ENCODE measurements at places on chromosomes 7 and 10.

- DNase-seq: no peak
Measured at GRCh38 chr7:3825491-3825890, 524.4 kb downstream of the SDK1 start.

DNA sequence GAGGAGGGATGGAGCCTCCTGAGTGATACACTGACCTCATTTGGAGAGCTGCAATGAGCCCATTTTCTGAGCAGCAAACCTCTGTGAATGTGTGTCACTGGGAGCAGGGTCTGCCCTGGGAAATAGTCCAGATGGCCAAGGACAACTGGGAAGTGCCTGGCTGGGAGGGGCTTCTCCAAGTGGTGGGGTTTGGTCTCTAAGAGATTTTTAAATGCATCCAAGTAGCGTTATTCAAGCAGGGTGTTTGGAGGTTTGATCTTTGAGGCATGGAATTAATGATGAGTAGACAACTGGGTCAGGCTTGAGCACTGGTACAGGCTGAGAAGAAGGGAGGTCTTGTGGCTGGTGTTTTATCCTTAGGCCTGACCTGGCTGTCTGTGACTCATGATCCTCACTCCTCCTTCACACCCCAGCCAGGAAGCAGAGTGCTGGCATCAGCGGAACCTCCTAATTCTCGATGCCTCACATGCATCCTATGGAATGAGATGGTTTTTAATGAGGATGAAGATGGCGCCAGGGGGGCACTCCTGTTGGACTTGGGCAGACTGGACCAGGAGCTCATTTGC is 3.3 kb downstream of the GOLGA7B start:
- DNase-seq: no peak

DNA sequence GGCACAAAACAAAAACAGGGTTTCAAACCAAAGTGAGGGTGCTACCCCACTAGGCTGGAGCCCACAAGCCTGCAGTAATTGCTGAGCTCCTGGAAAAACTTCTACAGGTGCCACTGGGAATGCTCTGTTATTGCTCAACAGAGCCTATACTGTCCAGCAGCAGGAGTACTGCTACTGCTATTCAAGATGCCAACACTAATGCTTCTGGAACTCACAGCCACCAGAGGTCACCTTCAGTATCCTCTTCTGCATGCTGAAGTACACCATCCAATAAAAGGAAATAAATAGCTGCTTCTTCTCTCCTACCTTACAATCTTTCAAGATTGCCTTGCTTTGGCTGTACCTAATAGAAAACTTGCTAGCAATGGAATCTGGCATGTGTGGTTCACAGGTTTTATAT is 222.0 kb downstream of the LRRN3 start:
- no peak for DNase-seq

DNA sequence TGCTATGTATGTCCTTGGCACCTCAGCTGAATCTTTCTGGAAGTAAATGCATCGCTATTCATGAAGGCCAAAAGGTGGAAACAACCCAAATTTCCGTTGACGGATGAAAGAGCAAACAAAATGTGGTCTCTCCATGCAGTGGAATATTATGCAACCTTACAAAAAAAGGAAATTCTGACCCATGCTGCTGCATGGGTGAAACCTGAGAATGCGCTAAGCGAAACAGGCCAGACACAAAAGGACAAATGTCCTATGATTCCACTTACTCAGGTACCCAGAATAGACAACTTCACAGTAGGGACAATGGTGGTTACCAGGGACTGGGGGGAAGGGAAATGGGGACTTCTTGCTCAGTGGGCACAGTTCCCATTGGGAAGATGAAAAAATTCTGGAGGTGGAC is 158.8 kb downstream of the CAMK1D start:
- no peak for DNase-seq

GRCh38 chr10:25178411-25178810 is 3.6 kb downstream of the GPR158 start:
- DNase-seq: no peak
